AG04450 (cell line): ENCODE measurements at places on chromosomes 16 and 17.

DNA sequence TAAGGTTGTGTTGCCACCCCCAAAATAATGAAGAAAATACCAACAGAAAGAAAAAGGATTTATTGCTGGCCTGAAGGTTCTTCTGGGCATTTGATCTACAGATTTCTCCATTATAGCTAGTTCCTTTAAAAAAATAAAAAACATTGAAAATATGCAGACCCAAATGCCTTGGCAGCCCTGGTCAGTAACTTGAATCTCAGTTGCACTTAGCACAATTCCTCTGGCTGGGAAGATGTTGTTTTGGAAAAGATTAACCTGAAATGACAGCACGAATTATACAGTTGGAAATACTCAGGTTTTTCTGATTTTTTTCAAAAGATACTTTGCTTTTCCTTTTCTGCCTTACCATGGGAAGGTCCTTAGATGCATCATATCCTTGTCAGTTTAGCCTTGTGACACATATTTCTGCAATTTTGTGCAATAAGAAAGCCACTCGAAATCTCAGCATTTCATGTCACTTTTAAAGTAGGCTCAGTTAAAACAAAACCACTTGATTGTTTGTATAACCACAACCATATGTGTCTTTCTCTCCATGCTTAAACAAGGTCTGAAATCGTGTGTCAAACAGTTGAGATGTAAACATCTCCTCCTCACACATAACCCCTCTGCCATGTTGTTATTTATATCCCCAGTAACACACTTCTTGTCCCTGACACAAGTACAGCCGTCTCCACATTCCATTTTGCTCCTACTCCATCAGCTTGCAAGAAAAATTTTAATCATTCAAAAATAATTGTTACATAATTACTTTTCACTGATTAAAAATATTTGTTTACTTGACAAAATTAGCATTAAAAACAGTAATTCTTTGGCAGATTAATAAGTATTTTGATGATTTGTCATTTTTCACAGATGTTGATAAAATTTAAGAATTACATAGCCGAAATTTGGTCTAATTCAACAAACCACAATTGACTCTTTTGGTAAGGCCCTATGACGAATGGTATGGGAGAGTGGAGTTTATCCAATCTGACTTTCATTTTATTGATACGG, 61.1 kb downstream of the SIAH1 start:
- no peak for DNase-seq

GRCh38 chr16:46895399-46896313, 11.5 kb downstream of the GPT2 start:
- DNase-seq, result no peak

GRCh38 chr16:55155815-55156214, 168.2 kb upstream of the IRX6 start:
- no peak for DNase-seq

DNA sequence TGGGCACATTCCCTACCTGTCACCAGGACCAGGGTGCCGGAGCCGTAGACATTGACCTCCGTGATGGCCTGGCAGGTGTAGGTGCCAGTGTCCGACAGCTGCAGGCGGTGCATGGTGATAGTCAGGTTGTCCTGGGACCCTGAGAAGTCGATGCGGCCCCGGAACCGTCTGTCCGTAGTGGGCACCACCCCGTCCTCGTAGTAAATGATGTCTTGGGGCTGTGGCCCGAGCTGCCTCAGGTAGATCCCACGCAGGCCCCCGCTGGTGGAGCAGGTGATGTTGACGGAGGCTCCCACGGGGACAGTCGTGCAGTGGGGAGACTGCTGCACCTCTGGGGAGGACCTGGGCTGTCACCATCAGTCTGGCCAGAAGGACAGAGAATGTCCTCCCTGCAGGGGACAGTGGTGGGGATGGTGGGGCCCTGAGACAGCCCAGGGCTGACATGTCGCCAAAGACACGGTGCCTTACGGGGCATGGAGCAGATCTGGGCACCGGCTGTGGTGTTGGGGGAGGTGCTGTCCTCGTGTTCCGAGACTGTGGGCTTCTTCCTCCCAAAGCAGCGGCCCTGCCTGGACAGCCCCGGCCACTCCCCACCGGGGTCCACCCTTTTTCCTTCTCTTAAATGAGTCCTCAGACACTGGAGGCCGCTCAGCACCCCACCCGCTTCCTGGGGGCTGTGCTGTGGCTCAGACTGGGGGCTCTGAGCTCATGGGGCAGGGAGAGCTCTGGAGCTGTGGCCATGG, 586 bp downstream of the CD7 start:
- DNase-seq, result no peak

- no peak for DNase-seq
Measured at GRCh38 chr17:79702550-79703236, 28.1 kb upstream of the ENPP7 start.

DNA sequence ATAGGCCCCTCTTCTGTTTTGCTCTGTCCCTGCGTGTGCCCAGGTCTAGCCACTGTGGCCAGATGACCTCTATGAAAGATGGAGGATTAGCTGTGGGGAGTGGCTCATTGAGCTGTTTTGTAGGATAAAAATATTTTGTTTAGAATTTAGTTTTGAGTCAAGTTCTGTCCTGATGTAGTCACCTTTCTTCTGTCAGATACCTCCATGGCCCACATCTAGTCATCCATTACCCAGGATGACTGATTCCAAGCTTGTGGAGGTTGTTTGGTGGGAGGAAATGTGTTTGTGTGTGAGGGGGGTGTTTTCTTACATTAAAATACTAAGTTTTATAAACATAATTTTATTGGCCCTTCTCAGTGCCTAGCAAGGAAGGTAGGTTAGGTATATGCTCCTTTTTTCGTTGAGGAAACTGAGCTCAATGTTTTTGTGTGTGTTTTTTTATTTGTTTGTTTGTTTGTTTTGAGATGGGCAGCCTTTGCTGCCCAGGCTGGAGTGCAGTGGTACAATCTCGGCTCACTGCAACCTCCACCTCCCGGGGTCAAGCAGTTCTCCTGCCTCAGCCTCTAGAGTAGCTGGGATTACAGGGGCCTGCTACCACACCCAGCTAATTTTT, 16.3 kb downstream of the SNX11 start:
- DNase-seq, result no peak

GRCh38 chr17:29640981-29641642, 18.4 kb upstream of the CORO6 start:
- DNase-seq, result no peak

DNA sequence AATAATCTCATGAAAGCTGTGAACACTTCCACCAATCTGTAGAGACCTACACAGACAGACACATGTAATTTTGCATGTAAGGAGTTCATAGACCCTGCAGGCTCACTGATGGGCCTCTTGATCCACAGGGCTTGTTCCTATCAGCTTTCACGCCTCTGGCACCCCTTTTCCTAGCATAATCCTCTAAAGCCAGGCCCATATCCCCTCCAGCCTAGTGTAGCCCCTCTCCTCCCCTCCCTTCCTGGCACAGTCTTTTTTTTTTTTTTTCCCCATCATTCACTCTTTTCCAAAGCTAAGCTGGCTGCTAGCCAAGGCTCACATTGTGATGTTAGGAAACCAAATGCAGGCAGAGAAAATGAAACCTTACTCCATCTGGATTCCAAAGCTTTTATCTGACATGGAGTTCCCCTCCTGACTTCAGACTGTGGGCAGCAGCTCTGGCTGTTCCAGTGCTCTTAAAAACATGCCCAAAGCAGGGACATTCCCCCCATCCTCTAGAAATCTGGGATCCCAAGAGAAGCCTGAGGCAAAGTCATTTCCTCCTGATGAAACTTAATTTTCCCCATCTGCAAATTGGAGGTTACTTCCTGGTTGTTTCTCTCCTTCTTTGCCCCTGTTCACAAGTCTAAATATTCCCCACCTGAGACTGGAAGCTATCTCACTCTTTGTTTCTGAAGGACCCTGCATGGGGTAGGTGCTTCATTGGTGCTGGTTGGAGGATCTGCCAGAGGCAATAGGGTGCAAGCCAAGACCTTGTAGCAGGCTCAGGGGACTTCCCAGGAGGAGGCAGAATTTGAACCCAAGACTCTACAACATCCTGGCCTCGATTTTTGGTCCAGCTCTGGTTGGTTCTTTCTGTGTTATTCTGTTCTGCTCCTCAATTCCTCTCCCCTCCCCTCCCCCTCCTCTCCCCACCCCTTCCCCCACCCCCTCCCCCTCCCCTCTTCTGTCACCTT, 9.9 kb upstream of the CCL5 start:
- DNase-seq, result no peak

- no peak for DNase-seq
Measured at GRCh38 chr16:1953734-1954133, 755 bp downstream of the RPL3L start.
